AG04449 (cell line): ENCODE measurements at places on chromosomes 5 and 9.

DNA sequence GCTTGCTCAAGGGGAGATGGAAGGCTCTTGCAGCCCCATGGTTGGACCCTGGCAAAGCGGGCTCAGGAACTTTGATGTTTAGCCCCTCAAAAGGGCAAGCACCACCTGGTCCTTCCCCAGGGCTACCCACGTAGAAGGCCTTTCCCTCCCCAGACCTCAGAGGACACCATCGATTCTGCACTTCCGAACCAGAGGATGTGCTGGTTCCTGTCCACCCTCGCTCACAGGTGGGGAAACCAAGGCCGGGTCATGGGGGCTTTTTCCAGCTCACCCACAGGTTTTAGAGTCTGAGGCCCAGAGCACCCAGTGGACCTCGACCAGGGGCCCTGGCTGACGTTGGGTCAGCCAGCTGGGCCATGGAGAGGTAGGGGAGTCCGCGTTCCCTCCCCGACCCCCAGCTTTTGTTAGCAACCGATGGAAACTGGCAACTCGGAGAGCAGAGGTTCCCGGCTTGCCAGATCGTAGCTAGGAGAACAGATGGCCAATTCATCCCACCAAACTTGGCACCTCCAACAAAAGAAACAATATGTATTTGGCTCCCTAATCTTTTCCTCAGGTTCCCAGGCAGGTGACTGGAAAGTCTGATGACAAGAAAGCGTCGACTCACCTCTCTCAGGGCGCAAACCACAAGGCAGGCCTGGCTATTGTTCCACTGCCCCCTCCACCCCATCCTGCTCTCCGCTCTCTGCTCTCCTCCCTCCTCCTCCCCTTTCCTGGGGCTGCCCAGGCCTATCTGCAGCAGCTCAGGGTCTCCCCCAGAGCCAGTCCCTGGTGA is 167.6 kb upstream of the SMIM23 start:
- DNase-seq: no peak

DNA sequence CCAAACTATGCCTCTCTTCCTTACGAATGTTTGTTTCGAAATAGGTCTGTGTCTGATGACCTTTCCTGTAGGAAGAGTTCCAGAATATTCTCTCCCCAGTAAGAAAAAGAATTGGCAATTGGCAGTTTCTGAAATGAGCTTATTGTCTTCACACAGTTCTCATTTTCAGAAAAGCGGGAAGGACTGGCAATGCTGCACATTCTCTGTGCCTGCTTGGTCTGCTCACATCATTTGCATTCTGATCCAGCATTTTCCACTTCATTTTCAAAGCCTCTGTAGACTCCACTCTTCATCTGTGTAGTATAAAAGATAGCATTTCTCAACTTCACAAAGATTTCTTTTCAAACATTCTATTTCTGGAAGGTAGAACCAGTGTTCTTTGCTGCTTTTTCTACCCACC is 120.6 kb upstream of the CCDC112 start:
- DNase-seq: no peak

- no peak for DNase-seq
Observed at GRCh38 chr9:111891910-111892499, 4.6 kb upstream of the UGCG start.

GRCh38 chr9:27427272-27427643 is 96.8 kb upstream of the IFNK start:
- no peak for DNase-seq

GRCh38 chr5:172597755-172598155 is 43.3 kb upstream of the NEURL1B start:
- no peak for DNase-seq

GRCh38 chr5:32628049-32628844 is 42.9 kb downstream of the SUB1 start:
- DNase-seq: no peak

DNA sequence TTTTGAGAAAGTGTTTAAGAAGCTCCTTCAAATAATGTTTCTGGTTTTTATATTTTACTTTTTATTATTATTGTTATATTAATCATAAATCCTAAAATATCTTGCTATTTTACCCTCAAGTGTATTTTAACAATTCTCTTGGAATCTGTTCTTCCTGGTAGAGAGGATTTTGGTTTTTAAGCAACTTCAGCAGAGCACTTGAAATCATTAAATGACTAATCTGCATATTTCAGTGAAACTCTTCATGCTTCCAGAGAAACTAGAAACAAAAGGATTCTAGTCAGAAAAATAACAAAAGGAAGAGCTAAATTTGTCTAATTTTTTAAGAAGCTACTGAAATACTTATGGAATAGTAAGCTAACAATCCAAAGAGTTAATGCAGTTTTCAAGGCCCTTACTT is 1057.3 kb downstream of the TLE1 start:
- no peak for DNase-seq

GRCh38 chr9:14520341-14520740 is 172.9 kb downstream of the ZDHHC21 start:
- no peak for DNase-seq

- no peak for DNase-seq
Observed at GRCh38 chr5:142324136-142324870, 518 bp downstream of the SPRY4 start.

DNA sequence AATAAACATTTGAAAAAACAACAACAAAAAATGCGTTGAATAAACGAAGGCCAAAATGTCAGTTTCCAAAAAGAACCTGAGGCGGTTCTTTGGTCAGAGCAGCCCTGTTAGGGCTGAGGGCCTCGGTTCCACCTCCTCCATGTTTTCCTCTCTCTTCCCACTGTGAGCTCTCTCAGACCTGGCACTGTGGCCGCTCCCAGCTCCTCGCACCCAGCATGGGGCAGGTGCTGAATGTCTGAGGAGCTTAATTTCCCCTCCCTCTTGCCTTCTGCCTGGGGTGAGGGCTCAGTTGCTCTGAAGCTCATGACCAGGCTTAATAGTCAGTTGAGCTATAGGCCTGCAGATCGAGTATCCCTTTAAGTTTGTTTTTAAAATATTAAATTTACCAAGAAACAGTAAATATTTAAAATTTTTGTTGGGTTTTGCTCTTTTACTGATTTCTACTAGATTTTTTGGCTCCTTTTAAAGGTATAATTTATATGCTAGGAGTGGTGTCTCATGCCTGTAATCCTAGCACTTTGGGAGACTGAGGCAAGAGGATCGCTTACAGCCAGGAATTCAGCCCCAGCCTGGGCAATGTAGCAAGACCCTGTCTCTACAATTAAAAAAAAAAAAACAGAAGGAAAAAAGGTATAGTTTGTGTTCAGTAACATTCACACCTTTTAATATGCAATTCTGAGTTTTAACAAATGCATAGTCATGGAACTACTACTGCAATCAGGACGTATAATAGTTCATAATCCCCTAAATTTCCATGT is 28.1 kb downstream of the DAPK1 start:
- DNase-seq: no peak

- no peak for DNase-seq
Observed at GRCh38 chr5:8005416-8005815, 136.5 kb downstream of the MTRR start.

DNA sequence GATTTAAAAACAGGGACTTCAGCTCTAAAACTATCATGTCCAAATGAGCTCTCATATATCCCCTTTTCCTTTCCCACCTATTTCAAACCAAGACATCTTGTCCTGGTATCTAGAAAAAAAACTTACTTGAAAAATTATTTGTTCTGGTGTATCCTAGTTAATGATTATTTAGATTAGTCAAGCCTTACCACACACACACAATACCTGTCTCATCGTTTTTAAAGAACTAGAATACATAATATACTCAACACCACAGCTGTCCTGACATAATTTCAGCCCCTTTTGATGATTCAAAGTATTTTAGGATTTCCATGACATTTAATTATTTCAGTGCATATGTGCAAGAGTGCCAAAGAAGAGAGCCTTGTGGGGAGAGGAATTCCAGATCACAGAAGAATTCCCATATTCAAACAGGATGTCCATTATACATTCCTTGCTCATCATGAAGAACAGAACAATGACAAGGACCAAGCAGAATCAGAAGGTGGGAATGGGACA is 233.7 kb downstream of the SMARCA2 start:
- DNase-seq: no peak

DNA sequence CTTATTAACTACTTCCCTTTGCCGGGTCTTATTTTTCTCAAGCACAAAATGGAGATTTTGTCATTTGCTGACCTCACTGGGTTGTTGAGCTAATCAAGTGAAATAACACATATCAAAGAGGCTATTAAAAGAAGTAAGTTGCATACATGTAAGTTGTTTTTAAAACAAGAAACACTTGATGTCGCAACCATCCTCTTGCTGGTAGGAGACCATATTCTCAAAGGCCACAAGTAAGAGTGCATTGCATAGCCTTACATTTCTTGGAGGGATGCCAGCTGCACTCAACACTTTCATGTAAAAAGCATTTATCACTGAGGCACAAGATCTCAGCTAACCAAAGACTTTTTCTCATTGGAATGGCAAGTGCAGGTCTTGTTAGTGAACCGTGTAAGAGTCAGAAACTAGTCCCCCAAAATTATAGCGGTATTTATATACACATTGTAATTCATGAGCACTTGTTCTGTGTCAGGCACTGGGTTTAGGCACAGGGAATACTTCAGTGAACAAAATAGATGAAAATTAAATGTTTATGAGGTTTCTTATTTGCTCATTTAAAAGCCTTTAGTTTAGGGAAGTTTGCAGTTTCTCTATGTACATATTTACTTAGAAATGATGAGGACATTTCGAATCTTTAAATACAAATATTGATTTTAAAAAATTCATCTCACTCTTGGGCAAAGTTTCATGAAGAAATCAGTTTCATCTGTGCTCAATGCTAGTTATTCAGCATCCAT is 72.0 kb downstream of the ZFAND5 start:
- peak; percentile 93 for DNase-seq

- DNase-seq: no peak
Observed at GRCh38 chr5:74334062-74334761, 306.3 kb downstream of the ENC1 start.

DNA sequence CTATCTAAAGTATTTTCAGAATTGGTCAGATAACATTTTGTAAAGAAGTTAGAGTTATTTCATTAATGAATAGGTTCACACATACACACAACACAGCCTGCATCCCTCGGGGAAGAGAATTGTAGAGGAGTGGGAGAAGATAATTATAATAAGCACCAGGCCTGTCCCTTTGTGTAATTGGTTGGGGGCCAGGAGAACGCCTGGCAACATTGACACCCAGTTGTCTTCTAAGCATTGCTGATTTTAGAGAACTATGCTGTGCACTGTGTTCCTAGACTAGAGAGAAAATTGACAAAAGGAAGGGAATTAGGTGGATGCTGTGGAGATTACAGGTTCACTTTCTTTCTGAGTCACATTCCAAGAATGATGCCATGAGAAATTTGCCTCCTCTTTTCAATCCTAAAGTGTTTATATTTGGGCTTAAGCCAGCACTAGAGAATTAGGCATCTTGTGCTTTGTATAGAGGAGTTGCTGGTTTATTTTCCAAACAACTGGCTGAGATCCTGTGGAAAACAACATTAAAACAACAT is 247.6 kb downstream of the COX7C start:
- no peak for DNase-seq

- DNase-seq: no peak
Observed at GRCh38 chr9:134680393-134681060, 38.9 kb downstream of the COL5A1 start.

DNA sequence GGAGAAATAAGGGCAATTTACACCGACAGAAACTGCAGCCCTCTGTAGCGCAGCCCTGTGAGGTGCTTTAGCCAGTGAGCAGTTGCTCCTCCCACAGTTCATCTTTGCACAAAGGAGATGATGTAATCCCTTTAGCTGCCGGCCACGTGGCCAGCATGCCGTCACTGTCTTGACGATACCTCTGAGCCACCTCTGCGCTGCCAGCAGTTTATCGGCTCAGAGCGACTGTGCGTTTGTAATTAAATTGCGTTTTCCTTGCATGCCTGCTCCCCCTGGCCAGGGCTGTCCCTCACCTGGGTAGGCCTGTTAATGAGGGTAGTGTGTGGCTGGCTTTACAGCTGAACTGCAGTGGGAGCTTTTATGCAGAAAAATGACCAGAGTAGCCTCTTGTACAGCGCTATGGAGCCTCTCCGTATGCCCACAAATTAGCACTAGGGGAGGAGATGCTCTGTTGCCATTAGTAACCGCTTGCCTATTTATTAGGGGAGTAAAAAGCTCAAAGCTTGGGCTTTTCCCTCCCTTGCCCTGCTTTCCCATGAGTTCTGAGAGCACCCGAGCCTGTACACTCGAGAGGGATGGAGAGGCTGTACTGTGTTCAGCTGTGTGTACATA is 107.0 kb downstream of the TRIO start:
- no peak for DNase-seq

GRCh38 chr5:157342822-157343402 is 77.0 kb downstream of the CYFIP2 start:
- no peak for DNase-seq

DNA sequence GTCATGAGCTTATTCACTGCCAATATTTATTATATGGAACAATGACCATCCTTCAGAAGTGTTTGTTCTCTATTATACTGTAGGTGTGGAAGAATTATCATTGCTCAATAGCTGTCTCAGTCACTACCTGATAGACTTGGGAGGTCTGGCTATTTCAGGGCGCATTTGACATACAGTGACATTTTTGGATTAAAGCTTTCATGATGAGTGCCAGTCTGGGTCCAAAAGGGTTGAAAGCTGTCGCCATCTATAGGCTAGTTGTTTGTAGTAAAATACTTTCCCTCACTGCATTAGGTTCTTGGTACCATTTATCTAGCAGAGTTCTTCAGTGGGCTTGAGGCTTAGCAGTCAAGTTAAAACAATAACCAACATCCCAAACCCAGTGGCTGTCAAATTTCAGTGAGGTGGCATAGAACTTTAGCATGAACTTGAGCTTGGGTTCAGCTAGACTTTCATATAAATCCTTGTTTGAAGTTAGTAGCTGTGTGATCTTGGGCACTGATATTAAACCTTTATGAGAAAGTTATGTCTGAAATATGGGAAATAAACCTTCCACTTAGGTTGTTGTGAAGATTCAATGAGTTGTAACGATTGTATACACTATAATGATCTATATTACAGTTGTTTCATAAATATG is 110.5 kb upstream of the CDKN2B start:
- DNase-seq: no peak

- DNase-seq: no peak
Observed at GRCh38 chr9:109214414-109214813, 47.4 kb upstream of the FRRS1L start.

DNA sequence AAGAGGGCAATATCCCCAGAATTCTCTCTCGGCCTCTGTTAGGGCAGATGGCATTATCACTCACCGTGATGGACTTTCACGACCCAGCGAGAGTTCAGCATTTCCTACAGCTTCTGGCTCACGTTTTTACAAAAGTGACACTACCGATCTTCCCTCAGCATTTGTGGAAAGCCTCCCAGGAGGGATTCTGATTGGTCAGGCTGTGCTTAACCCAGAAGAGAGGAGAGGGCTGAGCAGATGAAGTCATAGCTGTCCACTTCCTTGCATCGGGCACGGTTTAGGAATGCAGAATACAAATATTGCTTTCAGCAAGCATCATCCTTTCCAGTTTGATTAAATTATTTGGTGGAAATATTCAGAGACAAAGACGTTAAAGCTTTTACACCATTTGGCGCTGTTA is 277.4 kb upstream of the MSX2 start:
- no peak for DNase-seq

GRCh38 chr5:67414712-67415111 is 218.1 kb upstream of the CD180 start:
- DNase-seq: peak; percentile 26
